ENCODE measurements at places on chromosomes 5 and 9.

GRCh38 chr5:35026941-35027340 is 20.8 kb downstream of the AGXT2 start:
- no peak for DNase-seq

GRCh38 chr5:59319250-59319649 is 574.3 kb downstream of the PDE4D start:
- DNase-seq, result no peak

- DNase-seq, result no peak
These were observed 217.6 kb downstream of the NPR3 start for GRCh38 chr5:32928761-32929160.

GRCh38 chr9:114735704-114736103 is 53.7 kb upstream of the TEX48 start:
- DNase-seq, result no peak

DNA sequence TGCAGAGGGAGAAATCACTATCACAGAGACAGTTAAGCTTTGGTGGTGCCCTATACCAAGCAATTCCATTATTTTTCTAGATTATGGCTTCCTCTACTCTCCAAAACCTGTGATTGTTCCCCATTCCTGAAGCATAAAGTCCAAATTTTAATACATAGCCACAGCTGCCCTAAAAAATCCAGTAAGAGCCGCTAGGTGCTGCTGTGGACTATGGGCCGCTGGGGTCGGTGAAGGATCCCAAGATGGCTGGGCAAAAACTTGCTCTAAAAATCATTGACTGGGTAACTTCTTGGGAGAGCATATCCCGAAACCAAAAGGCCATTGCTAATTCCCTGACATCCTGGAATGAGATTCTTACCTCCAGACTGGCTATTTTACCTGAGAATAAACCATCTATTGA is 245.3 kb downstream of the NFIB start:
- DNase-seq, result no peak

DNA sequence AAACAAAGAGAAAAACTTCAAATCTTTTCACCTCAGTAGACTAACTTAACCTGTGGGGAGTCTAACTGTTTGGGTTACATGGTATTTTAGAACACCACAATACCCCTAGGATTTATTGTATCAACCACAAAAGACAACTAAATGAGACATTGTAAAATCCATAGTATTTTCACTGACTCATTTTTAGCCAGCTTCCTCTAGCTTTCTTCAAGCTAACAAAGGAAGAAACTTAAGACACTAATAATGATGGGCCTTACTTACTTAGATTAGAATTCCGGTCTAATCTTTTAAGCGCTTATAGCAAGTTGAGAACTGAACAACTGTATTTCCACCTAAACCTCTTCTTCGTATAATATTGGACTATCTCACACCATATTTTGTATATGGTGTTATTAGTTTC is 529.3 kb downstream of the DMRTA1 start:
- DNase-seq, result no peak

- no peak for DNase-seq
These were observed 427 bp downstream of the SERINC5 start for GRCh38 chr5:80255431-80255810.

- DNase-seq, result no peak
These were observed at the start of gene GRM6 for GRCh38 chr5:178994580-178995340. GRM6 (minus strand) TSS chr5:178995320; CDS start chr5:178994944, 376 bp downstream.

DNA sequence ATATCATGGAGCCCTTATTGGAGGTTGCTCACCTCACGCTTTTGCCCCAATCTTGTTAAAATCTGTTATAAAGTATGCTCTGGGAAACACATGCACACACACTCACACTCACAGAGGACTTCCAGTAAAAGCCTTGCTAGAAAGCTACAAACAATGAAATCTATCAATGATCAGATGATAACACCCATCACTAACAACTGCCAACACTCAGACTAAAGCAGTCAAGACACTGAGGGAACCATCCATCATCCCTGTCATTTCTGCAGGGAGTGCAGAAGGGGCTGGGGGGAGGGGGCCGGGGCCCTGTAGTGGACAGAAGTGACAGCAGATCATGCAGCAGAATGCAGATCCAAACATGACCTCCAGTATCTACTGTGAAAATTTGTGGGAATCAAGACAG is 179.1 kb downstream of the AOPEP start:
- no peak for DNase-seq

GRCh38 chr9:100437860-100438805 is 11.2 kb downstream of the MSANTD3 start:
- peak; percentile 51 for DNase-seq

DNA sequence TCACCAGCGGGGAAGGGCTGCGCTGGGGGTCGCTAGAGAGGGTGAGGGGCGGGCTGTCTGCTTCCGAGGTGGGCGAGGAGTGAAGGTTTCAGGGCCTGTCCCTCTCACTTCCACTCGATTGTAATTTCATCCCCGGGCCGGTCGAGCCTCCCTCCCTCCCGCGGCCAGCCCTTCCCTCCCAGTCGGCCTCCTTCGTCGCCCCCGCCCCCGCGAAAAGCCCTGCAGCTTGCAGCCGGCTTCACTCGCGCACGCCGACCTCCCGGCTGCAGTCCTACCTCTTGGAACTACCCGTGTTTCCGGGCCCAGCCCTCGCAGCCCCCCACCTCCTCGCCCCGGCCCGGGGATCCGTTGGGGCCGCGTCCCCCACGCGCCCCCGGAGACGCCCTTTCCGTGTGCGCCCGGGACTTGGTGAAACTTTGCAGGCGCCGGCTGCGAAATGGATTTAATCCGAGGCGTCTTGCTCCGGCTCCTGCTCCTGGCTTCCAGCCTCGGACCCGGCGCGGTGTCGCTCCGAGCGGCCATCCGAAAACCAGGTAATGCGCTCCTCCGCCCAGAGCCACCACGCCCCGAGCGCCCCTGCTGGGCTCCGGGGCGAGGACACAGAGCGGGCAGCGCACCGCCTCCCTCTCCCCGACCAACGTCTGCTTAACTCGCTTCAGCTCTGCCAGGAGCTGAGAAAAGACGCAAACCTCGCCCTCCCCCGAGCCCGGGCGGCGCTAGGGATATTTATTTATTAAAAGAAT is at the start of gene EGFLAM:
TSS of gene EGFLAM (plus strand) at position 241 of the 743 bp plus-strand sequence. CDS start at position 437, 196 bp downstream.
- DNase-seq, result no peak

DNA sequence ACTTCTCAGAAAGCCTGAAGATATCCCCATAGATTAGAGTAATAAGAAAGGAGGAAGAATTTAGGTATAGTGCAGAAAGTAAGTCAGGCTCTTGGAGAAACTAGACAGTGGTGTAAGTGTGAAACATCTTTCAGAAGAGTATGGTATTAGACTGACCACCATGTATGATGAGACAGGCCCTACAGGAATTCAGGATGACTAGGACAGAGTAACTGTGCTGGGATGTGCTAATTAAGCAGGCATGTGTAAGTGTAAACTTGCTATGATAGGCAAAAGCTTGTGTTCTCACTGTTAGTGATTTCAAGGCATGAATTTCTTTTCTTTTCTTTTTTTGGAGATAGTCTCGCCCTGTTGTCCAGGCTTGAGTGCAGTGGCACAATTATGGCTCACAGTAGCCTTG is 70.8 kb downstream of the RAB24 start:
- DNase-seq, result no peak

DNA sequence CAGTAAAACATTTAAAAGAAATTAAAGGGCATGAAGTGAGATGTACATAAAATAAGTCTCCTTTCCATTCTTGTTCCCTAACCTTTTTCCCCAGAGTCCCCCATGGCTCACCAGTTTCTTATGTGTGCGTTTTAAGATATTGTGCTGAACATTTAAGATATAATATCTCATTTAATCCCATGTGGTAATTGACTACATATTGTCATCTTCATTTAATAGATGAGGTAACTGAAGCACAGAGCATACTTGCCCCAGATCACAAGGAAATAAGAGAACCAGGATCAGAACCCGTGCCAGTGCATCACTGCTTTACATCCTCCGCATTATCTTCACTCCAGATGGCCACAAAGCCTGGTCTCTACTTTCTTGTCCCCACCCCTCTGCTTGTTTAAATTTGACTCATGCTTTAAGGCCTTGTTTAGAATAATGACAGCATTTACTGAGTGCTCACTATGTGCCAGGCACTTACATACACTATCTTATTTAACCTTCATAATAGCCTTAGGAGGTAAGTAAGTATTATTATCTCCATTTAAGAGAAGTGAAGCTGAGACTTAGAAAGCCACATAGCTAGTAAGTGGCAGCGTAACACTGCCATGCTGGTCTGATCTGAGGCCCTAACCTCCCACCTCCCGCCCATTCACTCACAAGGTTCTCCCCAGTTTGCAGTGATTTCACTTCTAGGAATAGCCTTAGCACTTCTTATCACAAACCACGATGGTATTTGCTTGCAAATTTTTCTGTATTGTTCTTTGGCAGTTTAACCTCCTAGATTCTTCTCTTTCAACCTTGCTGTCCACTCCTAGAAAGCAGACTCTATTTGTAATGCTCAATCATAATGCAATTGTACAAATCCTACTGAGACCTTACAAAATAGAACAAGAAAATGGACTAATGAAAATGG is 78.4 kb upstream of the IL6ST start:
- no peak for DNase-seq

- DNase-seq, result no peak
These were observed 82.2 kb downstream of the NRG2 start for GRCh38 chr5:139960723-139961383.

- no peak for DNase-seq
These were observed 47.8 kb downstream of the PAM start for GRCh38 chr5:102802708-102803458.
